ACHN (cell line): ENCODE measurements at places on chromosomes 11 and 22.

GRCh38 chr11:57322256-57323166, 2.2 kb downstream of the TNKS1BP1 start:
- DNase-seq: peak; percentile 93

GRCh38 chr11:1982873-1983600, 14.6 kb downstream of the H19 start:
- DNase-seq: no peak

- DNase-seq: peak; percentile 35
Observed at GRCh38 chr11:24386546-24387397, 110.1 kb upstream of the LUZP2 start.

DNA sequence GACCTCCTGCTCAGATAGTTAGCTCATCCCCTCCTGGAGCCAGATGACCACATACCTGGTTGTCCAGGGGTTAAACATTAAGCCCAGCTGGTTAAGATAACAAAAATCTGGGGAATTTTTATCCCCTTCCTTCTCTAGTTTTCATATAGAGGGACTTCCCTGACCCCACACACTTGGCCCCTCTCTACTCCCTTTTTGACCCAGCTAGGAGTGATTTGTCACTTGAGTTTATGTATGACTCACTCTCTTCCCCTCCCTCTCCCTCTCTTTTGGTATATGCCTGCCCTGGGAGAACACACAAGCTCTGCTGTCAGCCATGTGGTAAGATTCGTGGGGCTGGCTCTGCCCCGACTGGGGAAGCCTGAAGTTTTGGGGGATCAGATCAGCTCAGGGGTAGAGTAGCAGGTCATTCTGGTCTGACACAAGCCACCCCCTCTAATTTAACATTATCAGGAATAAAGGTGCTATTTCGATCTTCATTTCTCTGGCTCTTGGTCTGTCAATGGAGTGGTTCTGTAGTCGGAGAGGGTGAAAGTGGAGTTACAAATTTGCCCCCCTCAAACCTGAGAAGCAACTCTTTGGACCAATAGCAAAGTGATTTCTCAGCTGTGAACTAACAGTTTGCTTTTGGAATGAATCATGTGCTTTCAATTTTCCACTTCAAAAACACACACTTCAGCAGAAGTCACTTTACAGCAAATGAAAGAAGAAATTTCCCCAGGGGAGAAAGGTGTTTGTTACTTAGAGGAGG, 415.3 kb upstream of the CADM1 start:
- DNase-seq: peak; percentile 77

GRCh38 chr11:112925516-112926310, 35.5 kb upstream of the NCAM1 start:
- DNase-seq: no peak

- DNase-seq: no peak
Observed at GRCh38 chr11:9103542-9104276, 12.3 kb upstream of the SCUBE2 start.

- no peak for DNase-seq
Observed at GRCh38 chr22:45006111-45006963, 3.5 kb downstream of the PHF21B start.

GRCh38 chr11:109521571-109522086, 99.6 kb downstream of the C11orf87 start:
- DNase-seq: no peak

- no peak for DNase-seq
Observed at GRCh38 chr11:115471367-115471766, 32.8 kb downstream of the CADM1 start.

DNA sequence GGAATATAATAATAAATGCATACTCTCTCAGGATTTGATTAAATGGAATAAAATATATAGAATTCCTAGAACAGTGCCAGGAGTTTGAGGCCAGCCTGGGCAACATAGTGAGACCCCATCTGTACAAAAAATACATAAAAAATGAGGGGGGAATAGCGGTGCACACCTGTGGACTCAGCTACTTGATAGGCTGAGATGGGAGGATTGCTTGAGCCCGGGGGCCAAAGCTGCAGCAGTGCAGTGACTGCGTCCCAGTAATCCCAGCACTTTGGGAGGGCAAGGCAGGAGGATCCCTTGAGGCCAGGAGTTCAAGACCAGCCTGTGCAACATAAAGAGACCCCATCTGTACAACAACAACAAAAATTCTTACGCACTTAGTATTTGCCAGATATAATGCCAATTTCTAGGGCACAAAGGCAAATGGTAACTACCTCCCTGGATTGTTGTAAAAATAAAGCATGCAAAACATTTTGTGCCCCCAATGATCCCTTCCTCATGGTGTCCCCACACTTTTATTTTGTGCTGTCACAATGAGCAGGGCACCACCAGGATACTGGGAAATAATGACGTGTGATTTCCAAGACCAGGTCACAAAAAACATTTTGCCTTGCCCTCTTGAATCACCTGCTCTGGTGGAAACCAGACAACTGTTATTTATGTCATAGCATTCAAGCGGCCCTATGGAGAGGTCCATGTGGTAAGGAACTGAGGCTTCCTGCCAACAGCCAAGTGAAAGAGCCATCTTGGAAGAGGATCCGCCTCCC, 18.3 kb upstream of the ZNF280A start:
- no peak for DNase-seq

GRCh38 chr22:44317123-44317444, 4.3 kb upstream of the SHISAL1 start:
- DNase-seq: no peak
